Muscle of leg (tissue), 16 donors: ENCODE measurements at places on chromosomes 4 and X.
A peak's percentile ranks its signal among the peaks of the same experiment; 100 is the strongest.

DNA sequence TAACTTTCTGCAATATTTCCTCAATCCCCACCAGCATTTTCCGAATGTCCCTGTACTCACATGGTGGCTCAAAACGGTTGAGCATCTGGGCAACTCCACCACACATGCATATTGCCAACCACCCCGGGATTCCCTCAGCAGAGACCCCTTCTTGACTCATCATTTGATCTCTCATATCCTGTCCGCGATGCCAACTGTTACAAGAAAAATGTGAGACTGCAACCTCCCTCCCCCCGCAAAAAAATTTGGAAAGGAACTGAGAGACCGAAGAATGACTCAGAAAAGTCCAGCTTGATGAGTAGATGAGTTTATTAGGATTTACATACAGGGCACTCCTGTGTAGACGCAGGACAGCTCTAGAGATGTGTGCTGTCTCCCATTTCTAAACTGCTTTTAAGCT lies 561.4 kb downstream of the ZIC3 start:
- DNase-seq, result no peak

- DNase-seq, result peak; percentile 27
Observed at GRCh38 chr4:108683479-108683878, 33.1 kb downstream of the OSTC start.

- no peak for DNase-seq
Observed at GRCh38 chrX:131725001-131725654, 181.3 kb downstream of the OR13H1 start.

DNA sequence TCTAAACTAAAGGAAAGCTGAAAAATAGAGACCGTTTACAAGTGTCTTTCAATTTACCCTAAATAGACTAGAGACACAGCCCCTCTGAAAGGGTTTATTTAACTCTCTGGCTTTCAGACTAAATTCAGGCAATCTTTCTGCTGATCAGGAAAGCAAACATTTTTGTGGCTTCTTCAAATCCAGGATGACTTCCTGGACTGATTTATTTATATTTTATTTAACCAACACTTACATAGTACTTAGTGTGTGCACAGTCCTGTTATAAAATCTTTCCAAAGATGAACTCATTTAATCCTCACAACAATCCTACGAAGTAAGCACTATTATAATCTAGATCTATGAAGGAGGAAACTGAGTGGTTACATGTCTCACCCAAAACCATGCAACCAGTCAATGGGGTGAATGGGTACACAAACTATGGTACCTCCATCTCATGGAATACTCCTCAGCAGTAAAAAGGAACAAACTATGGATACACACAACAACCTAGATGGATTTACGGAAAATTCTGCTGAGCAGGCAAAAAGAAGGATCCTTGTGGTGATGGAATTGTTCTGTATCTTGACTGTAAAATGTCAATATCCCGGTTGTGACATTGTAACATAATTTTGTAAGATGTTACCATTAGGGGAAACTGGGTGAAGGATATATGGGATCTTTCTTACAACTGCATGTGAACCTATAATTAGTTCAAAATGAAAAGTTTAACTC lies 64.1 kb upstream of the MAMLD1 start:
- DNase-seq, result no peak

GRCh38 chr4:158458271-158458895 lies 63.3 kb upstream of the RXFP1 start:
- DNase-seq, result no peak

DNA sequence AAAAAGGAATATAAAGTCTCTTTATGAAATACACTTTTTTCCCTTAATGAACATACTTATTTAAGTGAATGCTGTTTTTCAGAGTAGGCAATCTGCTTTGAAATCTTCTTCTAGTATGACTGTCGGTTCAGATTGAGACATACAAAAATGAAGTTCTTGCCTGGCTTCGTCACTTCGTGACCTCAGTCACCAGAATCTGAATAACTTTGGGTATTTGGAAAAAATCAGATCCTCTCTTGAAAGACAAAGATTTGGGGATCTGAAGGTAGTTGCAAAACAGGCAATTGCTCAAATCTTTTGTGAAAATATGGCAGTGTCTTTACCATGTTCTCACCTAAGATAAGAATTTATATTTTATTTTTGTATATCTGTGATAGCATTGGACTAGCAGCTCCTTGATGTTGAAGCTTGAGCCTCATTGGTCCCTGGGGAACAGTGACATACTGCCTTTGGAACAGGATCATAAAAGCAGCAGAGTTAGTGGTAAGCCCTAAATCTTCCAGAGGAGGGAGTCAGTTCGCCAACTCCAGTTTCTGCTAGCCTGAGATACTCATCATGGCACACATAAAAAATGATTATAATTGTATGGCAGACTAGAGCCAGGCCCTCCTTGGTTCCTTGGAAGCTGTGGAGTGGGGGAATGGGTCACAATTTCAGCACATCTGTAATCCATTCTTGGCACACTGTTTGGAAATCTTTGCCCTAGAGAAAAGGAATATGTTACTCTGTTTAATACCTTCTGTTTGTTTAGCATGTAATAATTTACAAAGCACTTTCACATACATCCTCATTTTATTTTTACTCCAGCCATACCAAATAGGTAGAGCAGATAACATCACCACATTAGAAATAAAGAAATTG lies 5.0 kb downstream of the ARFIP1 start:
- peak; percentile 65 for DNase-seq

DNA sequence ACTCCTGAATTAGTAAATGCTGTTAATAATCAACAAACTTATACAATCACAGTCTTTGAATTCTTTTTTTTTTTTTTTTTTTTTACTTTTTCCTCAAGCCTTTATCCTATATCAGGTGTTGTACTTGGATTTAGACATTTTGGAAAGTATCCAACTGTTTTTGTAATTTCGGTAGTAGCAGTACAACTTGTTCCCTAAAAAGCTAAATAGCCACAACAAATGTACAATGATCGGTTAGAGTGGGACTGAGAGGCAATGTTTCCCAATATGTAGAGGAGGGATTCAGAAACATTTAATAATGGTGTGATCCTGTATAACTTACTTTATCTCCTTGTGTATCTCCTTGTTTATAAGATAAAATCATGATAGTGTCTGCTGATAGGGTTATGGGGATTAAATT lies 343.1 kb downstream of the GRID2 start:
- no peak for DNase-seq

GRCh38 chrX:67346667-67347066 lies 197.2 kb upstream of the AR start:
- DNase-seq, result no peak

GRCh38 chr4:169307576-169307975 lies 36.8 kb upstream of the SH3RF1 start:
- no peak for DNase-seq

GRCh38 chrX:50407976-50408375 lies 62.6 kb downstream of the DGKK start:
- DNase-seq, result no peak

DNA sequence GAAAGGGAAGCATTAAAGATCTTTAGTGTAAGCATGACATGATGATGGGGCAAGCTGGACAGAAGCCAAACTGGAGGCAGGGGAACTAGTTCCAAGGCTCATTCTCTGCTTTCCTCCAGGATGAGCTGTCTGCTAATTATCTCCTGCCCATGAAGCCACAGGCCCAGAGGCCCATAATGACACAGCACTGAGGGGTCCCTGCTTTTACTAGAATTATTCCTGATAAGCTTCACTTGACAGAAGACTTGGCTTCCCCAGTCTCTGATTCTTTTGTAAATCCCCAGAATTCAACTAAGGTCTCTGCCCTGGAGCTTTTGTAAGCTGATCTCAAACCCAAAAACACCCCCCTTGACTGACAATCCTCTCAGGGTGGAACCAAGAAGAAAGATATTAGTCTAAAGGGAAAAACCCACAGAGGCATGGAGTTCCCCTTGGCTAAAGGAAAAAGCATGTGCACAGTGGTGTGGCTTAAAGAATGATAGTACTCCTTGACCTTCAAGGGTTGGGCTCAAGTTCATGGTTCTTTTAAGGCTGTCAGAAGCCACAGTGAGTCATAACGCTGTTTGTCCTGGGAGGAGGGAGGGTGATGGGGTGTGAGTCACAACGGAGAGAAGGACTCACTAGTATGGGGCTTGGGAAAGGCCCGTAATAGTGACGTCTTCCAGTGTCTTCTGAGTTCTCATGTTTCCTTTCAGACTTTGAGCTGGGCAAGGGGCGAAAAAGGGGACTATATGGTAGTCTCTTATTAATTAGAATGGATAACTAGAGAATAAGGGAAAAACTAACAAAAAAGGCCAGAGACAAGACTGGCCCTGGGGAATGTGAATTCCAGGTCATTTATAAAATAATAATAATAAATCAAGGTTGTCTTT lies 146.0 kb upstream of the CPEB2 start:
- DNase-seq, result peak; percentile 38

GRCh38 chrX:124592744-124593143 lies 246.4 kb downstream of the SH2D1A start:
- no peak for DNase-seq
